ENCODE measurements at places on chromosomes 13 and 19. TPM values are rescaled to one million over a fixed set of nuclear protein-coding genes. Genes with fewer than 3 reads are reported as not detected.
A peak's percentile ranks its signal among the peaks of the same experiment; 100 is the strongest.

DNA sequence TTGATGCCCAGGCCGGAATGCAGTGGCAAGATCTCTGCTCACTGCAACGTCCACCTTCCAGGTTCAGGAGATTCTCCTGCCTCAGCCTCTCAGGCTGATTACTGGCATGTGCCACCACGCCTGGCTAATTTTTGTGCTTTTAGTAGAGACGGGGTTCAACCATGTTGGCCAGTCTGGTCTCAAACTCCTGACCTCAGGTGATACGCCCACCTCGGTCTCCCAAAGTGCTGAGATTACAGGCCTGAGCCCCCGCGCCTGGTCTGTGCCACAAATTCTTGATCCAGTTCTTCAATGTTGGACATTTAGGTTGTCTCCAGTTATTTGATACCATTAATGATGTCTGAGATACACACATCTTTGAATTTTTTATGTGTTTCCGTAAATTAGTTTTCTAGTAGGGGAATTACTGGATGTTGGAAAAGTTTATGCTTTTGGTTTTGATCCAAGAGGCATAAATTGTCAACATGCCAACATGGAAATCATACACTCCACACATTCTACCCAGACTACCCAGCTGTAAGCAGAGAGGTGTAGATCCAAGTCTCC is 525 bp upstream of the COG3 start:
- DNase-seq, result no peak

DNA sequence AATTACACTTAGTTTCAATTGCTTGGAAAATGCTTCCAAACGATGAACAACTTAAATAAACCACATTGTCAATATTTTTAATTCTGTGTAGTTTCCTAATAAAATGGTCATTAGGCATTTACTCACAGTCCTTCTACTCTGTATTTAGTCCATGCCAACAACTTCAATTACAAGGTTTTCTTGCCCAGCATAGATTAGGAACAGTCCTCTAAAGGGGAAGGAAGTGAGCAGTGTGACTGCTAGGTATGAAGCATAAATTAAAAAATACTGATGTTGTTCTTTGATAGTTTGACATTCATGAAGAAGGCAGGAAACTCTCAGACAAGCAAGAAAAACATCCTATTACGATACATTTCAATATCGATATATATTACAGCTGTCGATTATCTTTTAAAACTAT is 716.0 kb upstream of the PCDH9 start:
- DNase-seq, result no peak

DNA sequence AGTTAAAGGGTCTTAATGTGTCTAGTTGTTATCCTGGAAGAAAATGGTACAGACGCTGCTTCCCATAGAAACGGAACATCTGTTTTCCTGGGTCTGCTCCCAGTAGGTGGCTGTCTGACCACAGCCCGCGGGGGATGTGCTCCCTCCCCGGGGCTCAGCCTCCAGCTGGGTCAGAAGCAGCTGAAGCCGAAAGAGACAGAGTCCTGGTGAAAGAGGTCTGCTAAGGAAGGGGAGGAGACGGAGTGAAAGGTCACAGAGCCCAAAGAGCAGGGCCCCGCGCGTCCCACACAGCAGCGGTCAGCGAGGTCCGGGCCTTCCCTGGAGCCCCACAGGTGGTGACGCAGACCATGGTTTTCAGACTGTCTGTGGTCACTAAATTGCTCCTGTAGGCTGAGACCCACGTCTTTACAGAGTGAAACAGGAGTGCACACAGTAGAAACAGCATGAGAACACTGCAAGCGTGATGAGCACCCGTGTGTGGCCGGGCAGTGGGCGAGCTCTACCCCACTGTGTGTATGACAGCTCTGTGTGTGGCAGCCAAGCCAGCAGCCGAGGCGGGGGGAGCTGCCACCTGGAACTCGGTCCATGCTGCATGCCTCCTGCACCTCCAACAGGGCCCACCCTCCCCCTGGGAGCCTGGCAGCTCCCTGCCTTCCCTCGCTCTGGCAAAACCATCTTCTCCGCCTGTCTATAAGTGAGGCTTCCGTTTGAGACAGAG is 52.0 kb upstream of the C13orf46 start:
- DNase-seq, result peak; percentile 72

DNA sequence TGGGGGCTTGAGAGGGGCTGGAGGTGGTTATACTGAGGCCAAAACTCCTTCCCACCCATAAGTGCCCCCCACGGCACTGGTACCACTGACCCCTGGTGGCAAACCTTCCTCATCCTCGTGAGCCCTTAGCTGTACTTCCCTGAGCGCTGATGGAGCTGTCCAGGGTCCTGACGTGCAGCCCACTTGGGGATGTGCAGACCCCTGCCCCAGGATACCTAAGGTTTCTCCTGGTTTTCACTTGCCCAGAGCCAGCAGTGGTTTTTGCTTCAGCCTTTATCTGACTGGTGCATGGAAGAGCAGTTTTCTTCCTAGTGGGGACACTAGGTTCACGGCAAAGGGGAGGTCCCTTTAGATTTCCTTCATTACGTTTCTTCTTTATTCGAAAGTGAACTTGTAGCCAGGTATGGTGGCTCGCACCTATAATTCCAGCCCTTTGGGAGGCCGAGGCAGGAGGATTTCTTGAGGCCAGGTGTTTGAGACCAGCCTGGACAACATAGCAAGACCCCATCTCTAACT is 28.7 kb upstream of the KCTD15 start:
- peak; percentile 26 for DNase-seq

DNA sequence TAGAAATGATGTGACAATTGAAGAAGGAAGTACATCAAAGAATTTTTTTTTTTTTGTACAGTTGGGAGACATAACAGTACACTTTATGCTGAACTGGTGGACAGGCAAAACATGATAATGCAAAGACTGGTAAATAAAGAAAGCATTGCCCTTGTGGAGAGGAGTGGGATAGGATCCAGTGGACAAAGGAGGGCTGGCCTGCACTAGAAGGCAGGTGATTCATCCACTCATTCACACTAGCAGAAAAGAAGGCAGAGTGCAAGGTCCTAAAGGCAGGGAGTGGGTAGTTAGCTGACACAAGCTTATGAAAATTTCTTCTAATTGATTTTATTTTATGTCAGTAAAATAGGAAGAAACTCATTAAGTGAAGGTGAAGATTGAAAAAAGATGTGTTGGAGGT is 17.6 kb upstream of the NALCN start:
- DNase-seq, result no peak

- DNase-seq, result no peak
Observed at GRCh38 chr13:93496985-93497673, 270.5 kb downstream of the GPC6 start.

DNA sequence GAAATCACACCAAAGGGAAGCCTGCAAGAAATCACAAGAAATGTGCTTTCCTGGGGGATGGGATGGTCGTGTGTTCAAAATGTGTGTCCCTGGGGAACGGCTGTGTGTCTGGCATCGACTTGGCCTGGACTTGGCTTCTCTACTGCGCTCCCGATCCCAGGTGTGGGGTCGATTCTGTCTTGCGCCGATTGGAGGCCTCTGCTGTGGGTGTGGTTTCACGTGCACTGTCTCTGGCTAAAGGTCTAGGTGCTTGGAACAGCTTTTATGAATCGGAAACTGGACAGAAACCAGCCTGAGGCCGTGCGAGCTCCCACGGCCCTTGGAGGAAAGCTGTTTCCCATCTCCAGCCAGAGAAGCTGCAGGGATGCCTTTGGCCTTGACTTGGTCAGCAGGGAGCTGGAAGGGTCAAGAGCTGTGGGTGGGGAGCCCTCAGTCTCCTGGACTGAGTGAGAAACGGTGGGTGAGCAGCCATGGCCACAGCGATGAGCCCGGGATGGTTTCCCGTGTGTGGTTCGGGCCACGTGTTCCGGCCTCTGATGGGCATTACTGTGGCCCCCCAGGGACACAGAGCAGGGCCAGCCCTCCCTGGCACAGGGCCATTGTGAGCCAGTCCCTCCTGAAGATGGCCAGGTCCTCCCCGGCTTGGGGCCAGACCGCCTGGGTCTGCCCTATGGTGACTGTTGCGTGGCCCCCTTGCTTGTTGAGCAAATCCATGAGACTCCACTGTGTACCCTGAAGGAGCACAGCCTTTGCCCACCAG is 29.7 kb downstream of the MCF2L start:
- DNase-seq, result no peak

DNA sequence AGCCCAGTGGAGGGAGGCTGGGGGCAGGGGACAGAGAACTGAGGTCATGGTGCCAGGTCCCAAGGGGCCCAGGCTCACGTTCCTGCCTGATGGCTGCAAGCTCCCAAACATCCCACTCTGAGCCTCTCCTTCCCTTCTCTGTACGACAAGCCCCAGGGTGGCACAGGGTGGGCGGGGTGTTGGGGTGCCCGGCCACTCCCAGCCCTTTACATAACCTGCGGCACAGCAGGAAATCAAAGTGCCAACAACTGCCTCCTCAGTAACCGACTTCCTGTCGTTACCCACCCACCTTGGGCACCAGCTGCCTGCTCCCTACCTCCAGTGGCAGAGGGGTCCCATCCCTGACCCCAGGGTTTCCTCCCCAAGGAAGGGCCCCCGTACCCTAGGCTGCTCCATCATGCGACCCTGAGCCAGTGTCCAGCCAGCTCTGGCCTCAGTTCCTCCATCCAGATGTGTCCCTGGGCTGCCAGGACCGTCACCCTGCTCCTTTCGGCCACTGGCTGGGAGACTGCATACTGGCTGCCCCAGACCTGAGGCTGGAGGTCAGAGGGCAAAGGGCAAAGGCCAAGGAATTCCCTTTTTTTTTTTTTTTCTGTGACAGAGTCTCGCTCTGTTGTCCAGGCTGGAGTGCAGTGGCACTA is 27.7 kb upstream of the NFIC start:
- DNase-seq, result no peak

- DNase-seq, result no peak
Observed at GRCh38 chr19:35040826-35041547, 534 bp upstream of the HPN start.

DNA sequence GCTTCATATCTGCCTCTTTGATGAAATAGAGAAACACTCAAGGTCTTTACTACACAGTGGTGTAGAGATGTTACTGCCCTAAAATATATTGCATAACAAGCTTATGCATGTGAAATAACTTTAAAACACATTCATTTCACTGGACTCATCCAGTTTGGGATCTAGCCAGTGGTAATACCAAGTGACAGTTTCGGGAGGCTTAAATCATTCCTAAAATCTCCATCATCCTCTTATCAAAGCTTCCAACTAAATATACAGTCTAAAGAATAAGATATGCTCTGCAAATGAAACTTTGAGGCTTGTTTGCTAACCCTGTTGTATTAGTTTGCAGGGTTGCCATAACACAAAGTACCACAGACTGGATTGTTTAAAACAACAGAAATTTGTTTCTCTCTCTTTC is 52.8 kb downstream of the THSD1 start:
- DNase-seq, result no peak

SIGLEC5 gene
- total RNA-seq, result not detected

CYP4F12 gene
- total RNA-seq, result not detected

THSD1 gene
- 2.8 TPM for total RNA-seq

PDE4A gene
- 2.0 TPM for total RNA-seq

DNA sequence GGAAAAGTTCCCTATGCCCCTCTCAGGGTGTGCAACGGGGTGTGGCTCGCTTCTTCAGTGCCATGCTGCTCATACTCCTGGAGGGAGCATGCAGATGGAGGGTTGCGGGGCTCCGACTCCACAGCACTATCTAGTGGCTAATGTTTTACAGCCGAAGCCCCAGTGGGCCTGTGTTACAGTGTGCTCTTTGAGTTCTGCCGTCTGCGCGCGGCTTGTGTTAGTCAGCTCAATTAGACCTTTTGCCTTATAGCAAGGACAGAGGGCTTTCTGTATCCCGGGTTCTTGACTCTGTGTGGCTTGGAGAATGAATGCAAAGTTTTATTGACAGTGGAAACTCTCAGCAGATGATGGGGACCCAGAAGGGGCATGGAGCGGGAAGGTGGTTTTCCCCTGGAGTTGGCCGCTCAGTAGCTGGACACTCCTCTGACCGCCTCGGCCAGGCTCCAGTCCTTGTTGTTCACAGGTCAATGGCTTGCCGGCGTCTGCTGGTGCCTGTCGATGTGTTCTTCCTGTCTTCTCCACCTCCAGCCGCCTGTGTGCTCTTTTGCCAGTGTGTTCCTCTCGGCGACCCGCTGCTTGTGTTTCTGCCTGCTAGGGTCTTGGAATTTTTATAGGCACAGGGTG is 383.4 kb downstream of the LMO7 start:
- DNase-seq, result peak; percentile 55

GRCh38 chr19:47104680-47105079 is 8.9 kb downstream of the ZC3H4 start:
- DNase-seq, result no peak

PRTN3 gene
- not detected for total RNA-seq

ZNF571 gene
- total RNA-seq, result 2.6 TPM

SPTBN4 gene
- 0.84 TPM for total RNA-seq

- no peak for DNase-seq
Observed at GRCh38 chr13:20206065-20206697, 13.4 kb upstream of the GJB2 start.

ZNF575 gene
- 0.20 TPM for total RNA-seq

All from RPMI7951 (cell line).